ENCODE measurements at places on chromosomes 1 and 21.

DNA sequence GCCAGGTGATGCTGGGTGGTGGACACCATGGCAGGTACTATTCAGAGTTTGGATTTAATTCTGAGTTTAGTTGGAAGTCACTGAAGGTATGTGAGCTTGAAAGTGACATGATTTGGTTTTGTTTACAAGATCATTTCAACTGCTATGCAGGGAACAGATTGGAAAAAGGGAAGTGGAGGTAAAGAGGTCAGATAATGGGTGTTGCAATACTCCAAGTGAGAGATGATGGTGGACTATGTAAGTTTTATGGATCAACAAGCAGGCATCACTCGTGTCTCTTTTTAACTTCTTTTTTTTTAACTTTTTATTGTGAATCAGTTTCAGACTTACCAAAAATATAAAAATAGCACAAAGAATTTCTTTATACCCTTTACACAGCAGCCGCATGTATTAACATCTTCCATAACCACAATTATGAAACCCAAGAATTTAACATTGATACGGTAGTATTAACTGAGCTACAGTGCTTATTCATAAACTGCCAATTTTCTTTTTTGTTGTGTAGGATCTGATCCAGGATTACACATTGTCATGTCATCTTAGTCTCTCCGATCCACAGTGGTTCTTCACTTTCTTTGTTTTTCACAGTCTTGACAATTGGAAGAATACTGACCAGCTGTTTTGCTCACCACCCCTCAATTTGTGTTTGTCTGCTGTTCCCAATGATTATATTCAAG, 24.9 kb upstream of the NHLH2 start:
- no peak for DNase-seq

- DNase-seq, result no peak
These were observed 8.6 kb upstream of the ZNF670 start for GRCh38 chr1:247087256-247087655.

DNA sequence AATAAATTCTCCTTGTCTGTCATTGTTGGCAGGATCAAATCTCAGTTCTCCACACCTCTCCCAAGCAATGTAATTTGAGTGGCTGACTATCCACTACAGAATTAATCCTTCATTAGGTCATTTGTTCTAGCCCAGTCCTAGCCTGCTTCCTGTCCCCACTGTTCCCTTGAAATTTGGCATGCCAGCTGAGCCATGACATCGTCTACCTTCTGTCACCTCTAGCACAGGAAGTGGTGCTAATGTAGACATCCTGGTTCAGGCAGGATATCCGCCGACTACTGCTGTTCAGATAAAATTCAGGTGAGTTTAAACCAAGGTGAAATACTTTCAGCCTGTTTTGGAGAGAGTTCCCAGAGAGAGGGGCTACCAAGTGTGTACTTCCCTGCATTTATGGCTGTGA, 5.9 kb downstream of the CHRM3 start:
- DNase-seq, result no peak

DNA sequence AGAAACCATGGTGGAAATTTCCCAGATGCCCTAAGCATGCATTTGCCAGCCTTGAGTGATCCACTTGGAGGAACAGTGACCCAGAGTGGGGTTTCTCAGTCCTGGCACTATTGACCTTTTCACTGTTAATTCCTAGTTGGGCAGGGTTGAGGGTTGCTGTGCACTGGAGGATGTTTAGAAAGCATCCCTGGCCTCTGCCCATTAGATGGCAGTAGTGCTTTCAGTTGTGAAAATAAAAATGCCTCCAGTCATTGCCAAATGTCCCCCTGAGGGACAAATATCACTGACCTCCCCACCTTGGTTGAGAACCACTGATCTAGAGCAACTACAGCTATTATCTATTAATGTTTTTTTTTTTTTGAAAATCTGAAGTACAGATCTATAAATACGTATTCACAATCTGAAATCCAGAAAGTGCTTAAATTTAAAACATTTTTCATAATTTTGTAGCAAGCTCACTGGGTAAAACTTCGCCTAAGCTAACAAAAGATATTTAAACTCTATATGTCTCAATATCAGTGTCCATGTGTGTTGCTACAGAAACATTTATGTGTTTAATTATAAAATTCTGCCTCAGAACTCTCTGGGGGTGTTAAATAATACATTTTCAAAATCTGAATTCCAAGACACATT, 27.3 kb downstream of the F3 start:
- no peak for DNase-seq

DNA sequence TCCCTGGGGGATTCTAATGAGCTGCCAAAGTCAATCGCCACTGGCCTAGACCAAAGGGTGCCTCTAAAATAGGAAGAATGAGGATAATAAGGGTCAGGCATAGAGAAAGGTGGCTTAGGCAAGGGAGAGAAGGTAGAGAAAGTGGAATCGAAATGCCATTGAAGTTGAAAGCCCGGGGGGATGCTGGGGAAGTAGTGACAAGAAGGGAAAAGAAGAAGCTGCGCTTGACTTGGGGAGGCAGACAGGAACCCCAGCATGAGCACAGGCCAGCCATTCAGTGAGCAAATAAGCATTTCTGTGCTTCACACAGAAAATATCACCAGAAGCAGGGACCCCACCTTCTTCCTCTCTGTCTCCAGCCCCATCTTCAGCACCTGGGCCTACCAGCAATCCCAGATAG, 1.5 kb downstream of the CD2 start:
- no peak for DNase-seq

DNA sequence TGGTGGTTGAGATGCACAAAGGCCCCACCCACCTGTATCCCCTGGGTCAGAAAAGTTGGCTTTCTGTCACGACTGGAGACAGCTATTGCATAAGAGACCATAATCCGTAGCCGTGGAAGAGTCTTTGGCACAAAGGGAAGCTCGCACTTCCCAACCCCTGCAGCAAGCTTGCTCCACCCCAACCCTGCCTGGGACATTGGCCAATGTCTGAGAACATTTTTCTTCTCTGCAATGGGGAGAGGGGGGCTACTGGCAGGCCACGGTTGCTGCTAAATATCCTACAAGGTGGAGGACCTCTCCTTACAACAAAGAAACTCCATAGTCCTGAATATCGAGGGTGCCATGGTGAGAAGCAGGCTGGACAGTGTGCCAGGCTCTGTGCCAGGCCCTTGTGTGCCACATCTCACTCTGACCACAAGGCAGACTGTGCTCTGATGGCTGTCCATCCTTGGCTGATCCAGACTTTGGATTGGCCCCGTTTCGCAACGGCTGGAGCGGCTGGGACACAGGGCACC, 104.1 kb downstream of the CSMD2 start:
- DNase-seq, result no peak

All from stimulated activated CD4-positive, alpha-beta T cell treated with anti-CD3 and anti-CD28 coated beads, Interleukin-2, amount 100 ng/mL, for 24 hours (primary cell).